ENCODE measurements at places on chromosomes 12 and 14.

DNA sequence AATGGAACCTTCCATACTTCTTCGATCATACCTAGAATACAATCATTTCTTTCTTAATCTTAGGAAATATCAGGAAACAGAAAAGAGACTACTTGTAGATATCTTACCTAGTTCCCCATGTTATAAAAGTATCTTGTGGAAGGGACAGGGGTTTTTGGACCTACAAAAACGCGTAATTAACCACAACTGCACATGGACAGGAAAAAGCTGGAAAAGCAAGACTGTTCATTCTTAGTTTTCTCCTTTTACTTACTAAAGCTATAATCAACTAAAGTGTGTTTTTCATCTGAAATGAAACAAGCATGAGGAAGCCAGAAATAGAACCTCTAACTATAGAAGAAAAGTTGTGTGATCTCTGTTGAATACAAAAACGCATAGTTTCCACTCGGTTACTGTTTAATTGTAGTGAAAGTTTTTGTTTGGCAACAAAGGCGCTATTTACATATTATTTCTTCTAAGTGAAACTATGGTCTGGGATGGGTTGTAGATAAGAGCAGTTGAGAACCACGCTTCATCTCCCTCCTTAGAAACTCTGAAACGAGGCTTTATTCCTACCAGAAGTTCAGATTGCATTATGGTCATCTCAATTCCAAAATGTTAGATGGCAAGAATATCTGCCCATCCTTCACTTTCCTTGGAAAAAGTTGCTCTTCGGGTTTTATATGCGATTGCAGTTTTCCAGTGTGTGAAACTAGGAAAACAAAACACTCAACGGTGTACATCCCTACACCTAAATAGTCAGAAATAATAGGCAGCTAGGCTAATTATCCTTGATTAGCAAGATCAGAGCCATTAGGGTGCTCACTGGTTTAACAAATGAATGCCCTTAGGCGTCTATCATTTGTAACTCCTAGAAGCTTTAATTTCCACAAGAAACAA is 1.1 kb downstream of the BCAT1 start:
- no peak for DNase-seq

GRCh38 chr12:124727264-124727800 is 136.3 kb downstream of the SCARB1 start:
- peak; percentile 79 for DNase-seq

DNA sequence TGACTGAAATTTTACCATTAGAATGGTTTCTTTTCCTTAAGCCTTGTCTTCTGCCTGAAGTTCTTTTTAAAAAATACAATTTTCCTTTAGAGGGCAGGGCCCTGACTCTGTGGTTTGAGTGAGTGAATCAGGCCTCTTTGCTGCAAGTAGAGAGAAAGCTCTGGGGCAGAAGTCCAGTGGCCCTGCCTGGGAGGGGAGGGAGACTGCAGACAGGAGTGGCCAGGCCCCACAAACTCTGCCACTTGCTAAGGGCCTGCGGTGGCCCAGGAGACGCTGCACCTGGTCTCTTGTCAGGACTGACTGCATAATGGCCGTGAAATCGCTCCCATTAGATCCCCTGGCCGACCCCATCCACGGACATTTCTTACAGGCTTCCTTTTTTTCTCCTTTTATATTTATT is 25.5 kb downstream of the TSPAN11 start:
- no peak for DNase-seq

GRCh38 chr12:123731596-123731995 is 19.4 kb downstream of the ATP6V0A2 start:
- no peak for DNase-seq

GRCh38 chr12:123102781-123103503 is 47.9 kb downstream of the PITPNM2 start:
- no peak for DNase-seq

- no peak for DNase-seq
Observed at GRCh38 chr14:72828604-72829003, 65.3 kb downstream of the DPF3 start.

DNA sequence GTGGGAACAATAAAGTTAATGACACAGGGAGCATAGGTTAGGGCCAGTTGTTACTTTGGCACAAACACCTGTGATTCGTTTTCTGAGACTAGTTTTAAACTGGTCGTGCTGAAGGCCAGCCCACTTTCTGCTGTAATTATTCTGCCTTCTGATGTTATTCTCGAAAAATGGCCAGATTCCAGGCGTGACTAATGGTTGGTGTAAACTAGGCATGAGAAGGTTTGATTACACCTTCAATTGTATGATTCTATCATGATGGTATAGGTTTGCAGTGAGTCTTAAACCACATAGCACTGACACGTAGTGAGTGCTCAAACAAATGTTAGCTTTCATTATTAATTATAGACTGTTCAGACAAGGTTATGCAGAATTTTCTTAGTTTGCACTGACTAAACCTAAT is 39.0 kb downstream of the CKB start:
- DNase-seq = no peak

- no peak for DNase-seq
Observed at GRCh38 chr12:109513051-109513450, 35.6 kb downstream of the UBE3B start.

DNA sequence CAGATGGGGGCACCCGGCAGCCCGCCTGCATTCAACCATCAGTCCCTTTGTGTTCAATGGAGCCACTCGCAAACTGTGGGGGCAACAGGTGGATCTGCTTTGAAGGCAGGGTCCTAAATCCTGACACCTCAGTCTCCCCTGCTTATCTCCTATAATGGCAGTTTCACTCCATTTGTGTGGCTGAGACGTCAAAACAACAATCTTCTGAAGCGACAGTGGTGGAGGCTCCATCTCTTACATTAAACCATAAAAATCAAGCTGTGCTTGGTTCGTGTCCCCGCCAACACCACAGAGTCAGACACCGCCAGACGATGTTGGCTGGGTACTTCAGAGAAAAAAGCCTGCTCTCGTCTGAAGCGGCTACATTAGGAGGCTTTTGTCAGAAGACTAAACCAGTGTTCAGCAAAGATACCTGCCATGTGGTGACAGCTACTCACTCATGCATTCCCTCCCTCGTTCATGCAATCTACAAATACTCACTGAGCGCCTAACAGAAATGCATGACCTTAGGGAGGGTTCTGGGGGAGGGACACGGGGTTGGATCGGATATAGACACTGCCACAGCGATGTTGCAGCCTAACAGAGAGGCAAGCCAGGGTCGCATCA is 253.9 kb downstream of the FOXN3 start:
- DNase-seq = no peak

DNA sequence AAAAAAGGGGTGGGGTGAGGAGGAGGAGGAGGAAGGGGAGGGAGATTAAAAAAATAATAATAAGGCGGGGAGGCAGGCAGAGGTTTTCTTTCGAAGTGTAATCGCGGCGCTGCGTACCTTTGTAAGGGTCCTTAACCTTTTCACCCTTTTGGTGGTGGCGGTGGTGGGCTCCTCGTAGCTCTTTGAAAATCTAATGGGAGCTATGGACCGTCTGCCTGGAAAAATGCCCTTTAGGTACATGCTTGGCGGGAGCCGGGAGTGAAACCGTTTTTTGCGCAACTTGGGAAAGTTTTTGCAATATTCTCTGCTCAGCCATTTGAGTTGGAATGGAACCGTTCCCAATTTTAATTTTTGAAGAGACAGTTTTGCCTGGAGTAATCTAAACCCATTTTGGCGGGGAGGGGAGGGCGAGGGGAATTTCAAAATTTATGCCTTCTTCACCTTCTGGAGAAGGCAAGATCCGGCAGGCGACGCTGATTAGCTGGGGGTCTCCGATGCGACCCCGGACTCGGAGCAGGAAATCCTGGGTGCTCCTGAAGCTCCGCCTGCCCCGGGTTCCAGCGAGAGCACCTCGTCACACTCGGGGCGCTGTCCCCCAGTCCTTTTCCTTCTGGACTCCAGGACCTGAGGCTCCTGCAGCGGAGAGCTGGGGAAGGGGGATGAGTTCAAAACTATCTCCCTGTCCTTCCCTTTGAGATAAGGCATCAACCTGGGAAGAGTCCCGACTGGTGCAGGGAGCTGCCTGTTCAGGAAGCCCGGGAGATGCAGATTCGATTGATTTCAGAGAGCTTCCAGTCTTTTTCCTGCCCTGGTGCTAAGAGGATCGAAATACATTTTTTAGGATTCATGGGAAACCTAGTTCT is 74.6 kb upstream of the TBX5 start:
- DNase-seq = no peak

DNA sequence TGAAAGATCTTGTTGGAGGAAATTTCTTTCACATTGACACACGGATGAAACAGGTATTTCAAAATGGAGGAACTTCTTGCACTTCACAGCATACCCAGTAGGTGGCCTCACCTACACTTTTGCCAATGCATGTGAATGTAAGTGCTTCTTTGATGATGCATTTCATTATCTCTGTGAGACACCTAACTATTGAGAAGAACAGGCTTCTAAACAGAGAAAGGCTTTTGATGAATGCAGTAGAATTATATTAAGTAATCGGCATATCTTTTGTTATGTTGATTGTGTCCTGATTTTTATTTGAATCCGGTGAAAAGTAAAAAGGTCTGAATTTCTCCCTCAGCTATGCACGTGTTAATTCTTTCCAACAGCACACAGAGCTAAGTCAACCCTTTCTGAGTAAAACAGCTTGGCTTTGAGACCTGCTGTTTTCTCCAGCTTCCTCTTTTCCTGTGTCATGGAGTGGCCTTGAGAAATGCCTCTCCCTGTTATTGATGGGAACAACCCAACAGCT is 399.0 kb downstream of the NAV3 start:
- DNase-seq = no peak

DNA sequence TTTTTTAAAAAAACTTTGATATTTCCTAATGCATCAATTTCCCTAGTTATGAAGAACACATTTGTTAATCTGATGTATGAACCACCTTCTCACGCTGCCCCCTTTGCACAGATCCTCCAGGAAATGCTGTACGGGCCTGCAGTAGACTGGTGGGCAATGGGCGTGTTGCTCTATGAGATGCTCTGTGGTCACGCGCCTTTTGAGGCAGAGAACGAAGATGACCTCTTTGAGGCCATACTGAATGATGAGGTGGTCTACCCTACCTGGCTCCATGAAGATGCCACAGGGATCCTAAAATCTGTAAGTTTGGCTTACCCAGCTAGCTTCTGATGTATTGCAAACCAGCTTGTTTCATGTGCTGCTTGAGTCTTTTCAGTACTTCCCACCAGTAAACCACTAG is 165.0 kb upstream of the HIF1A start:
- no peak for DNase-seq

- no peak for DNase-seq
Observed at GRCh38 chr14:55699131-55700057, 119.4 kb downstream of the KTN1 start.
